ENCODE measurements at places on chromosomes 3 and 15.

GRCh38 chr3:139695426-139696313 is 17.9 kb upstream of the NMNAT3 start:
- no peak for DNase-seq

GRCh38 chr15:48940508-48940907 is 23.2 kb downstream of the SHC4 start:
- DNase-seq, result peak; percentile 70

GRCh38 chr15:86877171-86877631 is 797.5 kb downstream of the AGBL1 start:
- no peak for DNase-seq

GRCh38 chr3:9109568-9109914 is 139.9 kb downstream of the SRGAP3 start:
- no peak for DNase-seq

DNA sequence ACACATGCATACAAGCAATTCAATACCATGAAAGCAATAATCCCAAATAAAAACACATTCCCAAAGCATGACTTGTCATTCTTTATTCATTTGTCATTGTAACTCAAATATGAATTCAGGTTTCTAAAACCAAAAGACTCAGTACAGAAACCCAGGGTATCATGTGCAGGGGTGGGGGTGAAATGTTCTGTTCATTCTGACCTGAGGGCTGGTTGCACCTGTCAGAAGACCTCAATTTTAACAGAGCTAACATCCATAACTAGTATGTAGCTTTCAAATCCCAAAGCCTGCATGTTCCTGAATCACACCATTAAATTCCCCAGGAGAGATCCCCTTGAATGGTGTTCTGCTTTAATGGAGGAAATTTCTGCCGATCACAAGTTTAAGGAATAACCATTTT is 738.7 kb downstream of the MCTP2 start:
- no peak for DNase-seq

DNA sequence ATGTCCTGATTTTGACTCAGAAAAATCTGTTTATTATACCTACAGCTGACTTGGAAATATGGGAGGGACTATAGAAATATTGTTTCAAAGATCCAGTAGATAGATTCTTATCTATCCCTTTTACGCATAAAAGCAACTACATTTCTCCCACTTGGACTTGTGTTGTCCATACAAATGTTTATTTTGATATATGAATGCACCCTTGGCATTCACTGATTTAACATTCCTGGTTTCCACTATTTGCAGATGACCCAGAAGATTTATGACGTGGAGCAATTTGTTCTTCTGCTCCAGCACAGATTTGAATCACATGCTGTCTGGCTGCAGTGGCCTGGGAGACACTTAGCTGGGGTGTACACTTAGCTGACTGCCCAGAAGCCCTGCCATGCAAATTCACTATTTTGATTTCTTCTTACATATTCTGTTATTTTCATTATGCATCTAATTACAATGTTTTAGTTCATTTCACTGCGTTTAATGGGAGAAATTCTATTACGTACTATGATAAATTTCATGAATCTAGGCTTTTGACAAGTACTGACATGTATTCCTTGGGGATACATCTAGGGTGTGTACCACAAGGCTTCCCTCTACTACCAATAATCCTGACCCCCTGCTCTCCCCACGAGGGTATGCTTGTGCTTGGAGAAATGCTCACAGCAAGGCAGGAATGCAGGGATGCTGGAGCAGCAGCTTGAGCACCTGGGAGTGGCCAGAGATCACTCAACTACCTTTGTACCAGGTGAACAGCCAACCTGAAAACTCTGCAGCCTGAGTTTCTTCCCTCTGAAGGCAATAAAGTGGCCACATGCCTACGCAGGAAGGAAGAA is 223.6 kb upstream of the TBL1XR1 start:
- DNase-seq, result no peak

- DNase-seq, result no peak
Observed at GRCh38 chr3:158573714-158574113, 2.7 kb downstream of the MLF1 start.

DNA sequence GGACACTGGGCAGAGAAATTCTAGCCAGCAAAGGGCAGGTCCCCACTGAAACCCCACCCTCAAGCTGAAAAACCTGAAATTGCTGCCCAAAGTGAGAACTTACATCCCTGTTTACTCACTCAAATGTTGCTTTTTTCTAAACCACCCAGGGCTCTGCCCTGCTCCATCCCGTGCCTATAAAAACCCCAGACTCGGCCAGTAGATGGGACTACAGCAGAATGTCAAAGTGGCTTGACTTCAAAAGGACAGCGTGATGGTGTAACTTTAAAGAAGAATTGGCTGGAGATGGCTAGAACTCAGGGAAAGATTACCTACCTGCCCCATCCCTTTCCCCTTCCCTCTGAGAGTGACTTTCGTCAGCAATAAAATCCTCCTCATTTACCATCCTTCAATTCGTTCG is 246.9 kb downstream of the PYDC2 start:
- no peak for DNase-seq

DNA sequence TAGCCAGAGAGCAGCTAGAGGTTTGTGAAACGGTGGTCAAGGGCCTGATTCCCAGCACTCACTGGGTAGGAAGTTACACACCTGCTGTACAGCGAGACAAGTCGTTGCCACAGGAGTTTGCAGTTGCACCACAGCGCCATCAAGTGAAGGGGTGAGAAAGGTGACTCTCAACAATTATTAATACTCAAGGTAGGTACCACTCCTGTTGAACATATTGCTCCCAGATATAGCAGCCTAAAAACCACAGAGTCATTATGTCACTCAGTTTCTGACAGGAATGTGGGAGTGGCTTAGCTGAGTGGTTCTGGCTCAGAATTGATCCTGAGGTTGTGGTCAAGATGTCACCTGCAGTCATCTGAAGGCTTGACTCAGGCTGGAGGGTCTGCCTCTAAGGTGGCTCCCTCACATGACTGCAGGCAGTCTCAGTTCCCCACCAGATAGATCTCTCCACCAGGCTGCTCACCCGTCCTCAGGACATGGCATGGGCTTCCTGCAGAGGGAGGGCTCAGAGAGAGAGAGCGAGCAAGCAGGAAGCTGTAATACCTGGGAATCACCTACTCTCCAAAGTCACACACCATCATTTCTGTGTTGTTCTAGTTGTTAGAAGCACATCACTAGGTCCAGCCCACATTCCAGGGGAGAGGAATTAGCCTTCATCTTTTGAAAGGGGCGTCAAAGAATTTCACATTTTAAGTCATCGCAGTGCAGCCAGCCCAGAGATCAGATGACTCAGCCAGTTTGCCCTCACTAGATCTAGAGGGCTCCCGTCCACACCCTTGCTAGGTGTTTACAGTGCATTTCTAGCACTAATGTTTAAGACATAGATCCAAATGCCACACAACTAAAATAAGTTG is 17.0 kb upstream of the ANO10 start:
- DNase-seq, result no peak

DNA sequence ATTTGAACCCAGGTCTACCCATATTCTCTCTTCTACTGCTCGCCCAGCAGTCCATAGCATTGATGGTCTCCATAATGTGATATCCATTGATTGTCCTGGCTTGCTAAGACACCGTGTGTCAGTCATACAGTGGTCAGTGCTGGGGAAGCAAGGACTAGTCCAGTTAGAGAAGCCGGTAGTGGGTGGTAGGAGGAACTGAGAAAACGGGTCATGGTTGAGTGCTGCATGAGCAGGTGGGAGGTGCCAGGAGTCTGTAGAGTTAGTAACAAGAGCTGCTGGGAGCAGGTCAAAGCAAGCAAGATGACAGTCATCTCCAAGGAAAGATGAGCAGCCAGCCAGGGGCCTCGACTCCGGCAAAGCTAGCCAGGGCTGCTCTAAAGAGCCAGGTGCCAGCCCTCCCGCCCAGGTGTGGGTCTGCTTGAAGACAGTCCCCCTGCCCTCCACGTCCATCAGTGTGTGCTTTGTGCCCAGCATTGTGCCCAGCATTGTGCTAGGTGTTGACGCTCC is 29.5 kb upstream of the USP3 start:
- DNase-seq, result no peak

GRCh38 chr15:98668566-98669308 is 20.4 kb downstream of the IGF1R start:
- no peak for DNase-seq

GRCh38 chr3:11275926-11276325 is 3.7 kb downstream of the ATG7 start:
- DNase-seq, result no peak

DNA sequence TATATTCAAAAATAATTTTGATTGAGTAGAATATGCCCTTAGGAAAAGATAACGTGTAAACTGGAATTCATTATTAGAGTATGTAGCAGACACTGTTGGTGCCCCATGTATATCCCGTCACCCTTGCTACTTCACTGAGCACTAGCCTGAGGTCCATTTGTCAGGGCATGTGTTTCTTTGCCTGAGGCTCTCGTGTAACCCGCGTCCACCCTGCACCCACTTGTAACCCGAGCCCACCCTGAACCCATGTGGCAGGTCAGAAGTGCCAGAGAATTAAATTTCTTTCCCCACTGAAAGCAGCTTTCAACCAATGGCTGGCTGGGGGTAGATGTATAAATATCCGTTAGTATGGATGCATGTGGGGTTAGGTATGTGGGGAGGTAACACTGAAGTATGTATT is 474.2 kb upstream of the ZNF385D start:
- DNase-seq, result no peak

DNA sequence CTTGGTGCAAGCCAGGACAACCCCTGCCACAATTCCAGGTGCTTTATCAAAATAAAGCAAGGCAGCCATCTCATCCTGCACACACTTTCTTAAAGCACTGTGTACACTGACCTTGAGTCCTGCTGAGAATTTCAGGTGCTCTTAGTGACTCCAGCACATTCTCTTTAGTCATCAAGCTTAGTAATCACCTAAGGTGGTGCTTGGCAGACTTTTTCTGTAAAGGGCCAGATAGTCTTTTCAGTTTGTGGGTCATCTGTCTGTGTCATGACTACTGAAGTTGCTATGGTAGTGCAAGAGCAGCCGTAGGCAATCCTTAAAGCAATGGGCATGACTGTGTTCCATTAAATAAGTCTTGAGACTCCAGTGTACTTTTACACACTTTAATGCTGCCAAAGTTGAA is 36.4 kb downstream of the RIOX2 start:
- DNase-seq, result no peak

DNA sequence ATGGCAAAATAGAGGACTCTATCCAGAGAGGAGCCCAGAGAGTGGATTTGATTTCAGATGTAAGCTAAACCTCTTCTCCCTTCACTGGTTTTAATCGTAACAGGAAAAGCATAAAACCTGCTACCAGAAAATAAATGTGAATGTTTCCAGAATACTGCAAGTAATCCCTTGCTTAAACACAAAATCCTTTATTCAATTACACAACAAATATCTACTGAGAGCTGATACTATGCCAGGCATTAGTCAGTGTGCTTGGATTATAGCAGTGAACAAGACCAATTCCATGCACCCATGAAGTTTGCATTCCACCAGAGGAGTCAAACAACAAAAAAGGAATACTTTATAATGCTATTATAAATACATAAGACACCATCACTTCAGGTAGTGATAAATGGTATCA is 15.1 kb downstream of the AVEN start:
- DNase-seq, result no peak

- no peak for DNase-seq
Observed at GRCh38 chr15:66233487-66234415, 19.8 kb downstream of the MEGF11 start.

DNA sequence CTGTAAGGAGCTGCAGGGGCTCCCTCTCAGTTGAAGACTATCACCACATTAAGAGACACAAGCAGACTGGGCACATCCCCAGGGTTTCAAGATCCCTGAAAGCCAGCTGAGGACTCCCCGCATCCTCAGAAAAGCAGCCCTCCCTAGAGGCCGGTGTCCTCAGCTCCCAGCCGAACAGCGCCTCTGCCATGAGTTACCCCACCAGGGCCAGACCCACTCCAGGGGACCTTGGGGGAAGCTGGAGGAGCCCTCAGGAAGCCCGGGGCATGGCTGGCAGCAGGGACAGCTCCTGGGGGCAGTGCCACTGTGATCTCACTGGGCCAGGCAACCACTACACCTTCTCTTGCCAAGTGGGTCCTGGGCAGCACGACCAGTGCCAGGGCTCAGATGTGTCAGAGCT is 8.1 kb downstream of the KLF15 start:
- no peak for DNase-seq

GRCh38 chr3:25782938-25783660 is at the start of gene NGLY1:
Gene NGLY1, minus strand, starts transcription at chr3:25783443. Its CDS starts 53 bp downstream, at chr3:25783390.
- peak; percentile 48 for DNase-seq

DNA sequence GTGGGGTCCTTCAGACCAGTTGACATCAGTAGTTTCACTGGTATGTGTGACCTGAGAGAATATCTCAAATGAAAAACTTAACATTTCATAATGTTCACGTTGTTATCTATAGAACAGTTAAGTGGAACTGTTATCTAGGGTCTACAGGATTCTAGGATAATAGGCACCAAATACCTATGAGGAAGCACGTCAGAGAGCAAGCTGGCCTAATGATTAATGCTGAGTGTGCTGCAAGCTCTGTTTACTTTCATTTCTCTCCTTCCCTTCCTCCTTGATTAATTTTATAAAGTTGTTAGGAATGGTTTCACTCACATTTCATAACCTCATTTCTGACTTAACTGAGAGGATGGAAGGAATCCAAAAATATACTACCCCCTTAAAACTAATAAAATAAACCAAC is 362.5 kb upstream of the ZNF717 start:
- no peak for DNase-seq

DNA sequence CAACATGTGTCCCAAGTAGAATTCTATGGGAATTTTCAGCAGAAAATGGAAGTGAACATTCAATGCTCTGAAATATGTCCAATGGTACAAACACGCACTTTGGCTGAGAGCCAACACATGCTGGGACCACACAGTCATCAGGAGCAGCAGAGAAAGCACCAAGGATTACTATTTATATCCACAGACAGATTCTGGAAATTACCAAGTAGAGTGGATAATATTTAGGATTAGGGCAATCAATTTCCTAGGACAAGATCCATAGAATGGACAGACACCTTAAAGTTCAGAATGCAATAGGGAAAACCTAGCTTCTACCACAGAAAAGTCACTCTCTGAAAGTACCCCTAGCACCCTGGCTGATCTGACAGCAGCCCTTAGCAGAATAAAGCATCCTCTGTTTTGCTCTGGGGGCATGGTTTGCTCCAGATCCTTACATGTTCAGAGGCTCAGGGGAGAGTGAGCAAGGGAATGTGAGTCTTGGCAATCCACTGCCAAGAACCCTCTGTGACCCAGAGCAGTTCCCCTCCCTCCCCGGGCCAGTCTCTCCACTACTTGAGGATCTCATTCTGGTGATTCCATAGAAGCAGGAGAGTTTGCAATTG is 206.0 kb upstream of the WNT5A start:
- DNase-seq, result peak; percentile 25

- DNase-seq, result no peak
Observed at GRCh38 chr15:89356634-89357298, 22.1 kb upstream of the POLG start.

GRCh38 chr15:91919014-91919534 is 65.6 kb downstream of the SLCO3A1 start:
- DNase-seq, result no peak

GRCh38 chr15:93500155-93500554 is 411.1 kb upstream of the RGMA start:
- no peak for DNase-seq

DNA sequence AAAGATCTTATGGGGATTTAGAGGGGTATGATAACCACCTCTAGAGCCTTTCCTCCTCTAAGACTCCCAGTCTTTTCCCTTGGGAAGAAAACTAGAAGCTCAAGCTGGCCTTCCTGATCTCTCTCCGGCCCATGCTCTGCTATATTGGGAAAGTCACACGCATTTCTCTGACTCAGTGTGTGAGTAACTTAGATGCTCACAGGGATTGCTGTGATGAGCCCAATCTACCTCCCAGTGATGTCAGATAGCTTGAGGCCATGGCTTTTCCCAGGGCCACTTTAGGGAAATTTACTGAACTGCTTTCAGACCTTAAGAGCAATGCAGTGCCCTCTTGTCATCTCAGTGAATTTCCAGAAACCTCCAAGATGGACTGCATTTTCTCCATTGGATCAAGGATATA is 8.6 kb upstream of the ST8SIA2 start:
- no peak for DNase-seq
